GM23338 (cell line): ENCODE measurements at places on chromosomes 7 and 10. TPM values are rescaled to one million over a fixed set of nuclear protein-coding genes. Genes with fewer than 3 reads are reported as not detected.
A peak's percentile ranks its signal among the peaks of the same experiment; 100 is the strongest.

WIPF3 gene
- 10.0 and 11.4 TPM in 2 replicates for polyA plus RNA-seq

DNA sequence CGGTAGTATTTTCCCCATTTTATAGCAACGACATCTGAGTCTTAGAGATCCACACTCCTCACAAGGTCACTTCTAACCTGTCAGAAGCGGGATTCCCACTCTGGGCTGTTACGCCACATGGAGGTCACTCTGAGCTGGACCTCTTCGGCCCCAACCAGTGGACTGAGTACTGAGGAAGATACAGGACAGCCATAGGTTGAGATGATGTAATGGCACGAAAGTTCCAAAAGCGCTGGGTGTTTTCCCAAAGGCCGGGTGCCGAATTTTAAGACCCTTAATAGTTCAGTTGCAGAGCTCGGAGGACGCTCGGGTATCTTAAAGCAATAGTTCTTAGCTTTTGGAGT is 699 bp downstream of the GHITM start:
- DNase-seq: no peak

GRCh38 chr7:106196460-106197021 is 84.4 kb upstream of the SYPL1 start:
- DNase-seq: no peak

DNA sequence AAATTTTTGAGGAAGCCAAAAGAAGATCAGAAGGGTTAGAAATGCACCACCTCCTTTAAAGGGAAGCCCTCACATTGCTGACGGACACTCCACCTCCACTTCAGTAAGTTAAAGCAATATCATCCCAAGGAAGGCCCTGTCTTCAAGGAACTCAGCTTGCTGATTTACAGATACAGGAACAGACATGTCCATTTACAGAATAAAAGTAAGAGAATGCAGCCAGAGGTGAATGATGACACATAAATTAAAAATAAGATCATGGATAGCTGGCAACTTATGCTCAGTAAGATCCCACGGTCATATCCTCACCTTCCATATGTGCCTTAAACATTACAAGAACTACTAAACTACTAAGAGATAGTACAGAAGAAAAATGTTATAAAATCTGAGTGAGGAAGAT is 20.4 kb downstream of the GRB10 start:
- DNase-seq: no peak

DNA sequence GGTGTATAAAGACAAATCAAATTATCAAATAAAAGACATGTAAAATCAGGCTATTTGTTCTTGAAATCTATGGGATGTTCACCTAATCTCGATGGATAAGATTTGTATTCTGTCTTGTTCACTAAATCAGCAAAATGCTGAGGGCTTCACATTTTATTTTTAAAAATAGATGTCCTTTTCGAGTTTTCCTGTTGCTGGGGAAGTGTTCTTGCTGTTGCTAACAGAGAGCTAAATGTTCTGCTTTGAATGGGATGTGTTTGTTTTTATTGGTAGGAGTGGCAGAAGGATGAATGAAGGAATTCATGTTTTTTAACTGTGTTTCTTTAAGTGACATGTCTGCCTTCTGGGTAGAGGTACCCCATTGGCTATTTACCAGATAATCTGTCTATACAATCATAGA is 7.3 kb upstream of the SNX13 start:
- DNase-seq: no peak

GRCh38 chr10:775245-776075 is 86.0 kb upstream of the DIP2C start:
- no peak for DNase-seq

PLPP4 gene
- polyA plus RNA-seq: 0.24 and 0.42 TPM in 2 replicates

BTBD16 gene
- polyA plus RNA-seq: not detected in 2 replicates

KIF11 gene
- polyA plus RNA-seq: 22.1 and 26.1 TPM in 2 replicates

ABCA13 gene
- not detected in 2 replicates for polyA plus RNA-seq

DNA sequence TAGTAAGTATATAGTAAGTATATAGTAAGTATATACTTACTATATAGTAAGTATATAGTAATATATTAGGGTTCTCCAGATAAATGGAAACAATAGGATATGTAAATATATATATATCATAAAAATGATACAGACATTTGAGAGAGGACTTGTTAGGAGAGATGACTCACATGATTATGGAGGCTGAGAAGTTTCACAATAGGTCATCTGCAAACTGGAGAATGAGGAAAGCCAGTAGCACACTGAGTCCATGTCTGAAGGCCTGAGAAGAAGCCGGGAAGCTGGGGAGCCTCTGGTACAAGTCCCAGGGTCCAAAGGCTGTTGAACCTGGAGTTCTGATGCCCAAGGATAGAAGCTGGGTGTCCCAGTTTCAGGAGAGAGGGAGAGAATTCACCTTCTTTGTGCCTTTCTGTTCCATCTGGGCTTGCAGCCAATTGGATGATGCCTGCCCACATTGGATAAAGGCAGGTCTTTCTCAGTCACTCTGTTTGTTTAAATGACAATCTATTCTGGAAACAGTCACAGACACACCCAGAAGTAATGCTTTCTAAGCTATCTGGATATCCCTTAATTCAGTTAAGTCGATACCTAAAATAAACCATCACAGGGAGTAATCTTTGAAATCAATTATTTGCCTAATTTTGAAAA is 205.5 kb upstream of the CDC14C start:
- no peak for DNase-seq

WAPL gene
- 23.6 and 25.2 TPM in 2 replicates for polyA plus RNA-seq

STAG3 gene
- 4.1 and 4.7 TPM in 2 replicates for polyA plus RNA-seq

DNA sequence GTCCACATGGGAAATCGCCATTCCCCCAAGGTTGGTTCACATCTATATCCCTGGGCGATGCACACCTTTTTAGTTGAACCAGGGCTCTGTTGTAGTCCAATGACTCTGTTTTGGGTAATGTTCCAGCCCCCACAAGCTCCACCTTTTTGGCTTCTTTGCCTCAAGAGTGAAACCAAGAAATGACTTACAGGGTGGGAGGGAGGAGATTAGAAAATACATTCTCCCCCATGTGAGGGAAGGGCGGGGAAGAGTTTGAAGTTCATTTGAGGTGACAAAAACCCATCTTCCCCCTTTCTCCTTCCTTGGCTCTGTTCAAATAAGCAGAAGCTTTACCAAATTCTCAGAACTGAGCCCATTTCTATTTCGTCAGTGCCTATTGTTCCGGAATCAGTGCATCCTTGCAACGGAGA is 82.8 kb downstream of the GATA3 start:
- DNase-seq: no peak

GRCh38 chr7:148983200-148984146 is 44.8 kb downstream of the PDIA4 start:
- peak; percentile 96 for DNase-seq

DNA sequence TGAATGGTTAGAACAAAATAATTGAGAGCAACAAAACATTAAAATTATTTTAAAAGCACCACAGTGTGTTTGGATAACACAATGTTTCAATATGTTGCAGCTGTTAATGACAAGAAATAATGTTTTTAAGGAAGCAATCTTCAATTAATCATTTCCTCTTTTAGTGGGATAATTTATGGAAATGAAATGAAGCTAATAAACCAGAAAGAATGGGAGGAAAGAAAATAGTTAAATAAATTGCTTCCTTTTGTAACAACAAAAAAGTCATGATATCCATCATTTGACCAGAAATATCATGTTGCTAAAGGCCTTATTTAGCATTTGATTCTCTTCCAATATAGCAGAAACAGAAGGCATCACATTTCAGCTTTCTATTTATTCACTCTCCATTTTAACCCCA is 224.5 kb downstream of the SEMA3A start:
- no peak for DNase-seq

DNA sequence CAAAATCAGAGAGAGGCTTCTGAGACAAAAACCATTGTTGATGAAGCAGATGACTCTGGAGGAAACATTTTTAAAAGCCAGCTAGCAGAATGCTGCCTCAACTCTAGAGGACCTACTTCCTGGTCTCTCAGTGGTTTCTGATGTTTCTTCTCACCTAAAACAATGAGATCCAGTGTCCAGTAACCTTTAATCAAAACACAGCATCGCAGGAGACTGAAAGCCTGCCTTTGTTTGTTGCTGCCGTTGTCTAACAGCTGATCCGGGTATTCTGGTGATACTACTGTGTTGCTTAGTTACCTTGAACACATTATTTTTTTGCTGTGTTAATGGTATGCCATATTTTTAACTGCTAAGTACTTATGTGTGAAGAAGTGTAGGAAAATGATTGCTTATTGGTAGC is 70.9 kb downstream of the WIPF3 start:
- no peak for DNase-seq

DNA sequence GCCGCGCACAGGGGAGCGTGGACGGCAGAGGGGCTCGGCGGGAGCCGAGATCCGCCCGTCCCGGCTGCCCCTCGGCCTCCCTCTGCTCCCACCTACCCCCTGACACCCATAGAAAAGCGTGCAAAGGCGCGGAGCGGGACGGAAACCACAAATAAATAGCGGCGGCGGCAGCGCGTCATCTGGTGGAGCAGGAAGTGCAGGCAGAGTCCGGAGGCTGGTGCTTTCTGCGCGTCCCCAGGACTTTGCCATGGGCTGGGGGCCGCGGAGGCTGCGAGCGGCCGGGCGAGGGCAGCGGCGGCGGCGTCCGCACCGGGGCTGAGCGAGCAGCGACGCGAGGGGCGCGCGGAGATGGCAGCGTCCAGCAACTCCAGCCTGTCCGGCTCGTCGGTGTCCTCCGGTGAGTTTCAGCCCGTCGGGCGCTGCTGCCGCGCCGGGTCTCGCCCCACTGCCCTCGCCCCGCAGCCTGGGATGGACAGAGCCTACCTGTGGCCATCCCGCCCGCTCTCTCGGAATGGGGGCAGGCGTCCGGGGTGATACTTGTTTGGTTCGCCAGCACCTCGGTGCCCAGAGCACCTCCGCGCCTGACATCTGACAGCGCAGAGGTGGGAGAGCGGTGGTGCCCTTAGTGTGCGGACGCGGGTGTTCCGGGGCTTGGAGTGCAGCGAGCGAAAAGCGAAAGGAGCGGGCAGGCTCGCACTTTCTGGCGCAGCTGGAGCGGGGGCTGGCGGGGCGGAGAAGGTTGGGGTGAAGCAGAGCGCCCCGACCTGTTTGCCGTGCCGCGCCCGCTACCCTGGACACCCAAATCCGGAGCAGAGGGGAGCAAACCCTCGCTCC is at the start of gene CHN2:
Gene CHN2, plus strand, starts transcription at position 182 of the 834 bp plus-strand sequence.
- peak; percentile 85 for DNase-seq

GRCh38 chr7:80334196-80334595 is 177.7 kb downstream of the GNAT3 start:
- DNase-seq: no peak

GRCh38 chr10:109746861-109747260 is 176.4 kb downstream of the XPNPEP1 start:
- no peak for DNase-seq

CDK14 gene
- 10.1 and 11.2 TPM in 2 replicates for polyA plus RNA-seq

DNA sequence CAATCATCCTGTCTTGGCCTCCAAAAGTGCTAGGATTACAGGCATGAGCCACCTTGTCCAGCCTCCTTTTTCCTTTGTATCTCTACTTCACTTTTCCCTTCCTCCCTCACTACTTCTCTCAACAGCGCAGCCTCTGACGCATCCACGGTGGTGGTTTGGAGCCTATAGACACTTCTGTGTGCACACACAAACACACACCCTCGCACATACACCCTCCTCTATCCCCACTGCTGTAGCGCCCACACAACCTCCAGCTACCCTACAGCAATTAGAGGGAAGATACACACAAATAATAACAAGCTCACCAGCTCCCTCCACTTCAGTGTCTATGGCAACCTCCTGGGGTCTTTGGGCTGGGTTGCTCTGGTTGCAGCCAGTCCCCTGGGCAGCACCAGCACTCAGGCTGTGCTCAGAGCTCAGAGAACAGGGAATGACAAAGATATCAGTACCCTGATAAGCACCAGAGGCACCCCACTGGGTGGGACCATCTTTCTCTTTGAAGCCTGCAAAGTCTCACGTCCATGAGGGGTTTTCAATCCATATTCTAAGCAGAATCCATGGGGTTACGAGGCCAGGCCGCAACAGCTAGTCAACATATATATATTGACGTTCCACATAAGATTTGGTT is 3.3 kb upstream of the CAMK2G start:
- no peak for DNase-seq

PPP1R3A gene
- not detected in 2 replicates for polyA plus RNA-seq

GRCh38 chr10:106815427-106816043 is 349.0 kb downstream of the SORCS1 start:
- no peak for DNase-seq

- no peak for DNase-seq
Measured at GRCh38 chr10:27564880-27565279, 60.8 kb downstream of the RAB18 start.

DNA sequence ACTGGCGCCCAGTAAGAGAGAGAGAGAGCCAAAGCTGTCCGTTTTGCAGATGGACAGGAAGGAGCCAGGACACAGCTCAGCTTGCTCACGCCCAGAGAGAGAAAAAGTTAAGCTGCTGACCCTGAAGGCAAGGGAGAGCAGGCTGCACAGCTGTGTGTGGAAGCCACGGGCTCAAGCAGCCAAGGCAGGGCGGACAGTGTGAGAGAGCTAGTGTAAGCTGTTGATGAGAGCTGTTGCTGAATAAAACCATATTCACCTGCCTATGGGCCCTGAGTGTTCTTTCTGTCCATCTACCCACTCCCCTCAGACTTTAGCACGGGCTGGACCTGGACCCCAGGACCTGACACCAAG is 5.4 kb downstream of the INMT start:
- DNase-seq: no peak

GRCh38 chr7:141709318-141709717 is 1.2 kb downstream of the WEE2 start:
- DNase-seq: no peak

GRCh38 chr10:112763916-112764520 is 186.0 kb upstream of the TCF7L2 start:
- DNase-seq: no peak

GRCh38 chr7:44377681-44378421 is 52.5 kb upstream of the CAMK2B start:
- DNase-seq: no peak

OR6V1 gene
- not detected in 2 replicates for polyA plus RNA-seq

DNA sequence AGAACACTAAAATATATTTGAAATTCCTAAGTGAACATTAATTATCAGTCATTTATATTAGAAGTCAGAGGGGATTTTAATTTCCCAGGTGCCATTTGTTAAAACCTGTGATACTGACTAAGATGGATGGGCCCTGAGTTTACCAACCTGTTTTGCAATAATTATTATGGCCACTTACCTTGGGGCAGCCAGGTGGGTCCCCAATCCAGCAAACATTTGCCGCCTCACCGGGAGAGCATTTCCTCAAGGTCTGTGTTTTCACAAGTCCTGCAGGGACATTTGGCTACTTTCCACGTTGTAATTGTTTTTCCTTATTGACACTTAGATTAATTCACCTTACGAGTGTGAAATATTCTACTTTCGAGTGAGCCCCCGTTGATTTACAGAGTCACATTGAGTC is 251.2 kb upstream of the PPP2R2D start:
- DNase-seq: no peak

DNA sequence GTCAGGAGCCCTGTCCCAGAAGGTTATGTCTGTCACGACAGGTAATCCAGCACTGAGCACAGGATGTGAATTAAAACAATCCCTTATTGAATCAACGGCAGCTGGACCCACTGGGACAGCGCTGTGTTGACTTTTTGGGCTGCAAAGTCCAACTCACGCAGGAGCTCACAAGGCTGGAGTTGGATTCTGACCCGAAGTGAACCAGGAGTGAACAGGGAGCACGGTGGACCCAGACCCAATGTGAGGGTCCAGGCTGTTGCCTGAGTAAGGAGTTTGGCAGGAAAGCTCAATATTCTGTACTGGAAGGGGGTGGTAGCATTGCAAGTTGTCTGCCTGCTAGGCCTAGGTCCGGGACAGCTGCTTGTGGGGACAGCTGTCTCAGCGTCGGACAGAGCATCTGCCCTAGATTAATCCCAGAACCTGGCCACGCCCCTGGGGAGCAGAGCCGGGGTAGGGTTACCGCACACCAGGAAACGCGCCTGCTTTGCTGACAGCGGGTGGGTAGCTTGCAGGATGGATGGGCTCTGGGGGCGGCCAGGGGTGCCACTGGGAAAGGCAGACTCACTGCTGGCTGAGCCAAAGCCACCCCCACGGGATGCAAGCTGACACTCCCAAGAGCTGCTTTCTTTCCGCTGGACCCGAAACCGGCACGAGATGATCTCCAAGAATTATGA is 24.0 kb downstream of the COL26A1 start:
- peak; percentile 79 for DNase-seq
